ENCODE measurements at places on chromosomes 5 and 9.

GRCh38 chr9:135920256-135920930 is 13.0 kb upstream of the CAMSAP1 start:
- no peak for DNase-seq

DNA sequence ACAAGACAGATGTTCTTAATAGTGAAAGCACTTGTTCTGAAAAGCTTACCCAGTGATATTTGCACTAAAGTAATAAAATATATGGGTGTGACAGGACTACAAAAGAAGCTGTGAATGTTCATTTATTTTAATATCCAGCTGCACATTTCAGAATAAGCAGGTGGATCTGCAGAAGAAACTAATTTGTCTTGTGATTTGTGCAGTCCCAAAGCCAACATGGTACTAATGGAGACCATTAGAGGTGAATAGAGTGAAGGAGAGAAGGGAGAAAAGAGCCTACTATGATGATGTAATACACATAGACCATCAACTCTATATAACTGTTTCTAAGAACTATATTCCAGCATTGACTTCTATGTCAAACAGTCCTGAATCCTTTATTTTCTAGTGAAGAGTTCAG is 362.8 kb downstream of the ISL1 start:
- DNase-seq = no peak

DNA sequence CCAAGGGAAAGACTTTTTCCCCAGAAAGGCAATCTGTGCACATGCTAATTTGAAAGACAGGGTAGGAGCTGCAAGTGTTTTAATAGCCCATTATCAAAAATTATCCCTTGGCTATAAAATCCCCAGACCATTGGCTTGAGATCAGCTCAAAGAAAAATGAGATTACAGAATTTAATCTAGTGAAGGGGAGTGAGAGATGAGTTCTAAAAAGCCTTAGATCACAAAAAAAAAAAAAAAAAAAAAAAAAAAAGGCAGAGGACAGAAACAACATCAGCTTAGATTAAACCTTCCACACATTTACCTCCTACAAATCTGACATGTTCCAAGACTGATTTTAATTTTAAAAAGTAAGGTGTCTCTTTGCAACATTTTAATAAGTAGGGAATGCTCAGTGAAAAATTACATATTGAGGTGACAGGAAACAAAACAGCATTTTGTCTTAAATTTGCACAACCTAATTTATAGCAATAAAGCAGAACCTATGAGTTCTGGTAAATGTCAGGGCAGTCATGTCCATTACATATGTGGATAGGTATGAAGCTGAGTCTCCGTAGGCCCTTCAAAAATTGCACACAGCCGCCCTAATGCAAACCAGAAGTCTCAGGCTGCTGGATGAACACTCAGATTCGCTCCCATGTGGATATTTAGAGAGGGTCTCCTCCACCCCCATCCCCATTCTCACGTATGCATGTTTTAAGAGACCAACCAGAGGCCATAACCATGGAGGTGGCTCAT is 43.4 kb downstream of the NFIB start:
- peak; percentile 74 for DNase-seq

- peak; percentile 49 for DNase-seq
These were observed 930 bp downstream of the PRLR start for GRCh38 chr5:35229076-35230037.

DNA sequence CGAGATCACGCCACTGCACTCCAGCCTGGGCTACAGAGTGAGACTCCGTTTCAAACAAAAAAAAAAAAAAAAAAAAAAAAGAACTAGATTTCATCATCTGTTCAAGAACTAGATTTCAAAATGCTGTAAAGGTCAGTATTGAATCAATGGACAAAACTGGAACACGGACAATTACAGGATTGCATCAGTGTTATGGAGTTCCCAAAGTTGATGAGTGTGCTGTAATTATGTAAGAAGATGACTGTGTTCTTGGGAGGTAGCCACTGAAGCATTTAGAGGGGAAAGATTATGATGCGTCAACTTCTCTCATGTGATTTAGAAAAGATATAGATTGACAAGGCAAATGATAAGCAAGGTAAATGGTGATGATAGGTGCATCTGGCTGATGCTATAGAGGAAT is 6.5 kb downstream of the FAM240B start:
- peak; percentile 99 for DNase-seq

DNA sequence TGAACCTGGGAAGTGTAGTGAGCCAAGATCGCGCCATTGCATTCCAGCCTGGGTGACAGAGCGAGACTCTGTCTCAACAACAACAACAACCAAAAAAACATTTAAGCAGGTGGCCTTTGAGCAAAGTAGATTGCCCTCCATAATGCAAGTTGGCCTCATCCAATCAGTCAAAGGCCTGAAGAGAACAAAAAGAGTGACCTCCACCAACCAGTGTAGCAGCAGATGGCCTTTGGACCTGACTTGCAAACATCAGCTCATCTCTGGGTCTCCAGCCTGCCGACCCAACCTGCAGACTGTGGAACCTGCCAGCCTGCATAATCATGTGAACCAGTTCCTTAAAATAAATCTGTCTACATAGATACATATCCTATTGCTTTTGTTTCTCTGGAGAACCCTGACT is 7.5 kb downstream of the FRRS1L start:
- no peak for DNase-seq

DNA sequence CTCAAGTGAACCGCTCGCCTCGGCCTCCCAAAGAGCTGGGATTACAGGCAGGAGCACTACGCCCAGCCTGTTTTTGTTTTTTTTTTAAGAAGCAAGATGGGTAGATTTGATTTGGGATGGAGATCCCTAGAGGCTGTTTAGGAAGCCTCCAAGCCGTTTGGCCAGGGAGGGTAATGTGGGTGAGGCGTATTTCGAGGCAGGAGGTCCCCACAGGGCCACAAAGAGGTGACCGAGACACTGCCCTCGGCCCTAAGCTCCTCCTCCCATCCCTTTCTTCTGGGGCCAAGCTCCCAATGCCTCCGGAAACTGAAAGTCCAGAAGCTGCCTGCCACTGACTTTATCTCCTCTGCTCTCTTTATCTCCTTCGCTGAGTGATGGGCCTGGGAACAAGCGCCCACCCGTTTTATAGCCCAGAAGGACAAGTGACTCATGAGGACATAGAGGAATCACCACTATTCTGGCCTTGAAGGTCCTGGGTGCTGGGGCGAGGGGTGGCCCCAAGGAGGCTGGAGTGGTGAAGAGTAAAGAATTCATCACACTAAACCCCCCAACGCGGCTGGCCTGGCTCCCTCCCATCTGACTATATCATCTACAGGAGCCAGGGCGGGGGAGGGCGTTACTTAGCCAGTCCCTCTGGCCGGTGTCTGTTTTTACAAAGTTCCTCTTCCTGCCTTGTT is 2.0 kb upstream of the RALGDS start:
- peak; percentile 84 for DNase-seq

DNA sequence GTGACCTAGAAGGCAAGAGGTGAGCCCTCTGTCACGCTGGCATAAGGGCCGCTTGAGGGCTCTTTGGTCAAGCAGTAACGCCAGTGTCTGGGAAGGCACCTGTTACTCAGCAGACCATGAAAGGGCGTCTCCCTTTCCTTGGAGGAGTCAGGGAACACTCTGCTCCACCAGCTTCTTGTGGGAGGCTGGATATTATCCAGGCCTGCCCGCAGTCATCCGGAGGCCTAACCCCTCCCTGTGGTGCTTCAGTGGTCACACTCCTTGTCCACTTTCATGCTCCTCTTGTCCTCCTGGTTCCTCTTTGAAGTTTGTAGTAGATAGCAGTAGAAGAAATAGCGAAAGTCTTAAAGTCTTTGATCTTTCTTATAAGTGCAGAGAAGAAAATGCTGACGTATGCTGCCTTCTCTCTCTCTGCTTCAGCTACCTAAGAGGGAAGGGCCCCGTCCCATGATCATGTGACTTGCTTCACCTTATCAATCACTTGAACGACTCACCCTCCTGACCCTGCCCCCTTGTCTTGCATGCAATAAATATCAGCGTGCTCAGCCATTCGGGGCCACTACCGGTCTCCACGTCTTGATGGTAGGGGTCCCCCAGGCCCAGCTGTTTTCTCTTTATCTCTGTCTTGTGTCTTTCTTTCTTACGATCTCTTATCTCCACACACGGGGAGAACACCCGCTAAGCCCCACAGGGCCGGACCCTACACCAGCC is 16.7 kb upstream of the SCGB3A1 start:
- peak; percentile 54 for DNase-seq

GRCh38 chr5:36606036-36606427 is 374 bp upstream of the SLC1A3 start:
- DNase-seq = no peak

DNA sequence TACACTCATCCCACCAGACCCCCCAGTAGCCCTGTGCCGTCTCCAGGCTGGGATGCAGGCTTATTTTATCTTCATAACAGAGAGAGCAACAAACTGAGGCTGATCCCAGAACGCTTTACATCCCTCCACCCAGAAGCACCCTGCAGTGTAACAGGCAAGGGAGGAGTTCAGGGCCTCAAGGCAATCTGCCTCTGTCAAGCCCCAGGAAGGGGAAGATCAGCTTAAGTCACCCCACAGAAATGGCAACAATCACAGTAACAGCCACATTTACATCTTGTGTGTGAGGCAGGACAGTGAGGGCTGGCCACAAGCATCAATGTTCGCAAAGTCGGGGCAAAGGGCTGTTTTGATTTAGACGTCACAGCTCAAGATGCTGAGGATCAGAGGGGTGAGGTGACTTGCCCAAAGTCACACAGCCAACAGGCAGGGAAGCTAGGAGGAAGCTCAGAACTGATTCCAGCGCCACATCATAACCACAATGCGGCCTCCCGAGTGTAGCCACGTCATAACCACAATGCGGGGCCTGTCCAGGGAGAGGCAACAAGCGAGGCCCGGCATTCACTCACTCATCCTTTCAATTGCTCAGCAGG is 14.4 kb downstream of the STK10 start:
- DNase-seq = peak; percentile 90

DNA sequence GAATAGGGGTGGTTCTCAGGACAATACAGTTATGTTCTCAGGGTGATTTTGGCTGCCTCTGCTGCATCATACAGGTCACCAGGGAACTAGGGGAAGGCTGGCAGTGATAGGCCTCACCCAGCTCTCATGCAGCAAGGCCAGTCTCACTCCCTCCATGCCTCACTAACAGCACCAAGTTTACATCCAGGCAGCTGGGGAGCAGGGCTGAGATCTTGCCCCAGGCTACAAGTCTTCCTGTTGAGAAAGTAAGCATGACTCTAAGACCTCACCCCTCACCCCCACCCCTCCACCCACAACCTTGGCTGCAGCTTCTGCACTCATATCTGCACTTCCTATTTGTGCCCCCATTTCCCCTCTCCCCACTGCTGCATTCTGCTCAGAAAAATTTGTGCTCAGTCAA is 481.2 kb downstream of the ACTL7B start:
- no peak for DNase-seq

- no peak for DNase-seq
These were observed 287.8 kb downstream of the TLR4 start for GRCh38 chr9:117992006-117992405.

DNA sequence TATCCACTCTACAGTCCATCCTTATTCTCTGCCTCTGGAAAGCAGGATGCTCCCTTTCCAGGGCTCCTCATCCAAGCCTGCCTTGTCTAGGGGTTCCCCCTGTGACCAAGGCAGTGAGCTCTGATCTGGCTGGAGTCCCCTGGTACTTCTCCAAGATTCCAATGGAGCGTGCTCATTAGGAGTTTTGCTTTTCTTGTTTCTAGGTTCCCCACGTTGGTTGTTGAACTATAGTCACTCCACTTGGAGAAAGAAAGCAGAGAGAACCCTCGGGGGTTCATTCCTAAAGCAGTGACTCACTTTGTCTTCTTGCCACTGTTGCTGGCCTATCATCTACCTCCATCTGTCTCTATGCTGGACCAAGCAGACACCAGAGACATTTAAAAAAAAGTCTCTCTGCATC is 192.6 kb downstream of the TLE4 start:
- DNase-seq = peak; percentile 65

DNA sequence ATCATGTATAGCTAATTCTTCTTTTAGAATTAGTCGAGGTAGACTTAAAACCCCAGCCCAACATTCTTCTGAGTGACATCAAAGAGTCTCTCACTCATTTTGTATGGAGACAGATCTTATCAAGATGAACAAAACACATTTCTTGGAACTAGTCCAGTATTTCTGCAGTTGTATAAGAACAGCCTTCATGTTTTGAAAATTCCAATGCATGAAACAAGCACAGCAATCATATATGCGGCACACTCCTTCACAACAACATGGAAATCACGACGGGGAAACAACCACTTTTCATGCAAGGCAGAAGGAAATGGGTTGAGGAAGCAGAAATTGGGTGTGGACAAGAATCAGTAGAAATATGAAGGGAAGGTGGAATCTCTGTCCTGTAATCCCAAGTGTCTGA is 113.8 kb downstream of the PLK2 start:
- peak; percentile 1 for DNase-seq

DNA sequence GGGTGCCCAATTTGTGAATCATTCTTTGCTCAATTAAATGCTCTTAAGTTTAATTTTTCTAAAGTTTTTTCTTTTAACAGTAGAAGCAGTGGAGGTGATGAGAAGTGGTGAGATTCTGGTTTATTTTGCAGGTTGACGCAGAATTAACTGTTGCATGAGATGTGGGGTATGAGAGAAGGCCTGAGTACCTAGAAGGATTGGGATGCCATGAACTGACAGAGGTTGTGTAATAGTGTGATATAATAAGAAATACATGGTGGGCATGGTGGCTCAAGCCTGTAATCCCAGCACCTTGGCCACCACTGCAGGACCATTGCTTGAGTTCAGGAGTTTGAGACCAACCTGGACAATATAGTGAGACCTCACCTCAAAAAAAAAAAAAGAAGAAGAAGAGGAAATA is 8.4 kb upstream of the SH3TC2 start:
- DNase-seq = no peak

DNA sequence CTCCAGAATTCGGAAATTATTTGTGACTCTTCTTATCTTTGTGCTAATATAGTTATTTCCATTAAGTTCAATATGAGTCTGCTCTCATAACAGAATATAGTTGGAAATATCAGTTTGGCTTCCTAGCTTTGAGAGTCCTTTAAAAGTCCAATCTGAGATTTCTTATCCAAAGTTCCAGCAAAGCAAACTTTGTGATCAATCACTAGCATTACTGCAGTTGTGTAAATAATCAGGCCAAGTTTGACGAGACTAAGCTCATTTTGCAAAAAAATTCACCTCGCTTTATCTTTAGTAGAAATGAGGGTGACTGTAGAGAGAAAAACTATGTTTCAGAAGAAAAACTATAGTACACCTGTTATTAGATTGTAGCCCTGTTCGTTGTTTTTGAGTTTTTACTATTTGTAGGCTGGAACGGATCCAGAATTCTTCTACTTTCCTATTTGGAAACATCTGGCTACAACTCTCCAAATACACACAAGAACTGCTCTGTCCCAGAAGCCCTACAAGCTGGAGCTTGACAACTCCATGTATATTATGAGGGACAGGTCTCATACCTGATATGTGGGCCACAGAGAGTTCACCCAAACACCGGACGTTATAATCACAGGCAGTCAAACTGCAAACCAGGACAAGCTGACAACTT is 47.8 kb downstream of the RAPGEF1 start:
- DNase-seq = no peak

DNA sequence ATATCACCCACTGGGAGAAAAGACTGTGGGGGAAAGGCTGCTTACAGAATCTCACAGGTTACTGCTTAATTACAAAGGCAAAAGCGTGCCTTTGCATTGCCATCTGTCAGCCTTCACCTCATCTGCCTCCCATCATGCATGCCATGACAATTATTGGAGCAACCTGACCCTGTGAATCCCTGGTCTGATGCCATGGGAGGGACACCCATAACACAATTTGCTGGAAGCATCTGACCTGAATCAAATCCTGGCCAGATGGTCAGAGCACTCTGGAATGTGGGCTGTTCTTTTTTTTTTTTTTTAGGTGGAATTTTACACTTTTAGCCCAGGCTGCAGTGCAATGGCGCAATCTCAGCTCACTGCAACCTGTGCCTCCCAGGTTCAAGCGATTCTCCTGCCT is 11.6 kb upstream of the RETREG1 start:
- DNase-seq = no peak

GRCh38 chr5:160011471-160011870 is 2.5 kb downstream of the TTC1 start:
- no peak for DNase-seq

All from amniotic epithelial cell (primary cell).